ENCODE measurements at places on chromosomes 11 and 22.

DNA sequence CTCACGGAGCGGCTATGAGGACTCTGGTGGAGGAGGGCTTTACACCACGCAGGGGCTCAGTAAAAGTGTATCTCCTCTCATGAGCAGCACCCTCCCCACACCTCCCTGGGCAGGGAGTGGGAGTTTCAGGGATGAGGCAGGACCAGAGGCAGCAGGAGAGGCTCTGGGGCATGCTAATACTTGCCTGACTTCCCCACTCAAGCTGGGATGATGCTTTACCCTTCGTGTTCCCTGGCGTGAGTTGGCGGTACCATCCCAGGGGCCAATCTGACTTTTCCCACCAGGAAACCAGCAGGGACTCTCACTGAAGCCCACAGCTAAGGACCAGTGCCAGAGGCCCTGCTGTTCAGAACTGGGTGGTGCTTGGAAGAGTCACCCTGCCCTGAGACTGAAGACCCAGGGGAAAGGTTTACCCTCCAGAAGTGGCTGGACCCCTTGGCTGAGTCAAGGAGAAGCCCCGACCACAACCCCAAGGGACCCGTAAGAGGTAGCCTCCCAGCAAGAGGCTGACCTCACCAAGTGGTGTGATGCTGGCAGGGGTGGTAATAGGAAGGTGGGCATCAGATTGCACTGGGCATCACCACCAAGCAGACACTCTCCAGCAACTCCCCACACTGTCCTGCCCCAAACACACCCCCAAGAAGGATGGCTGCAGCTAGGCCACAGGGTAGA, 65.6 kb downstream of the THAP12 start:
- DNase-seq, result no peak

DNA sequence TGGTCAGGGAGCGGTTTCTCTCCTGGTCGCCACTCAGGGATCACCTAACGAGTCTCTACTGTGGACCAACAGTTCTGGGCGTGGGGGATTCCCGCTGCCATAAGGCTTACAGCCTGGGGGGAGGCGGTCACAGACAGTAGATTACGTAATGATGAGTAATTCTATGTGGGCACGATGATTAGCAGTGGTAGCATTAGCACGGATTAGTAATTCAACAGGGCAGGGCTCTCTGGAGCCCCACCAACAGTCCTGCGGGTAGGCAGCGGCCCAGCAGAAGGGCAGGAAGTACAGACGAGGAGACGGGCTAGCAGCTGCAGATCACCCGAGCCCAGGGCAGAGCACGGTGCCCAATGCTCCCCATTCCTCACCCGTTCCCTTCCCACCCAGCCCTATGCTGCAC, 3.6 kb downstream of the SHISAL1 start:
- peak; percentile 88 for DNase-seq

- DNase-seq, result no peak
Observed at GRCh38 chr11:45761659-45762058, 43.3 kb upstream of the SLC35C1 start.

GRCh38 chr11:119335091-119335654, 846 bp downstream of the RNF26 start:
- DNase-seq, result no peak

DNA sequence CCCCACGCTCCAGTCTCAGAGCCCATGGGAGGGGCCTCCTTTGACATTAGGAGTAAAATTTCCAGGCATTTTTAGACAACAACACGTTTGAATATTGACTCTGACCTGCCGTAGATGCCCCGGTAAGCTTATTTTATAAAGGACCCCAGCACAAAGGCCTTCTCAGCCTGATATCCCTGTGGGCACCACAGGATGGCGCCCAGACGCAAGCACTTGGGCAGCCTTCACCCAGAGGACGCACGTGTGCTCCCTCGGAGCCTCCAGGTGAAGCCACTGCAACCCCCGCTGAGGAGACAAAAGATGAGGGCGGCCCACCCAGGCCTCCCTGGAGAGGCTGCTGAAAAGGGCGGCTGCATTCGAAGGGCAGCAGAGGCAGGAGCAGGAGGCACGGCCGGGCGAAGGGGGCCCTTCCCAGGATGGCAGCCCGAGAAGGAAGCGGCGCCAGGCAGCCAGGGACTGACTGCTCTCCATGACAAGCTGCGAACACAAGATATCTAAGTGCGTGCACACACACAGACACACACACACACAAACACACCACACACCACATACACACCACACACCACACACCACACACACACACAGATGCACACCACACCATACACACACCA, 15.2 kb upstream of the TH start:
- DNase-seq, result no peak

DNA sequence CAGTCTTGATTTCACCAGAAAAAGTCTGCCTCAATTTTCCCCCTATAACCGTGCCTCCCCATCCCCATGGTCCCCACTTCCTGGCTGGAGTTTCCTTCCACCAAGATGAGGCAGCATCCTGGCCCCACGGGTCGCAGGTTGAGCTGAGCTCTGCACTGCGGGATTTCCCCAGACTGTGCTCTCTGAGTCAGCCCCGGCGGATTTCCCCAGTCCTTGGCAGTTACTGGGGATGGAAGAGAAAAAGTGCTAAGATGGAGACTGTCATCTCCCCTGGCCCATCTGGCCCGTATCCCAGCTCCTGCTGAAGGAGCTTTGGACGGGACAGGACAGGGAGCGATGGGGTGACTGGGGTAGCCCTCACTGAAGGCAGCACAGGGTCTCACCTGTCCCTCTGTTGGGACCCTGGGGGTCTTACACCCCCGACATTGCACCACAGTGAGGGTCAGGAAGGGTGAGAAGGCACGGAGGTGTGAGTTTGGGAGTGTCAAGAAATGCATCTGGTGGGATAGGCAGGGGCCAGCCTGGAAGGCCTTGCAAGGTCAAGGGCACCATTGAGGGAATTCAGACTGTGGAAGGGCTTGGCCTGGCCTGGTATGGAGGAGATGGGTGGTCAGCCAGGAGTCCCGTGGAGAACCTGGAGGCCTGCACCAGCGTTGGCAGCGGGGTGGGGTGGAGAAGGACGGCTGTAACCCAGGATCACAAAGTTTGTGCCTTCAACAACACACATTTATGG, 36.5 kb downstream of the NADSYN1 start:
- no peak for DNase-seq

DNA sequence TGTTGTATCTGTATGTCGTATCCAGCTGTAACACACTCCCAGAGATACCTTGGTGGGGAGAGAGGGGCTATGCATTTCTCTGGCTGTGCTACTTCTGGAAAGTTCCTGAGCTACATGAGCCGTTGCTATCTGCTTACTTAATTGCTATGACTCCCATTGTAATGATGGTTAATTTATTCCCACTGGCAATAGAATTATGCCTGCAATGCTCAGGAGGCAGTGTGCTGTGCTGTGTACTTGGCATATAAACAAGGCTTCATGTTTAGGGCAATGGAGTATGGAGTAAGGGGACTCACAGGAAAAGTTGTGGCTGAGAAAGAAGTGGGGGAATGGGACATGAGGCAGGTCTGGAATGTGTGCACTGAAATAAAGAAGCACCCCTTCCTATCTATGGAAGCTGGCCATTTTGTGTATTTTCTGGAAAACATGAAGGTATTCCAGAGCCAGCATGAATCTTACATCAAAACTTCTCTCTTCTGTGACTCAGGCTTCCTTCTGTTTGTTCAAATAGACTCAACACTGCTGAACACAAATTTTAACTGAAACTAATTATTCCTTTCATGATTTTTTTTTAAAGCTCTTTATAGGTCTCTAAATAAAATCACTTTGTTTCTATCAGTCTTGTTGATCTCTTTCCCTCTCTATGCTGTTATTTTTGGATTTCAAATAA, 40.6 kb downstream of the CD44 start:
- DNase-seq, result no peak

GRCh38 chr11:132357811-132358572, 987.6 kb downstream of the NTM start:
- DNase-seq, result no peak

GRCh38 chr22:36702842-36703215, 723 bp downstream of the CACNG2 start:
- no peak for DNase-seq

GRCh38 chr11:22467248-22467647, 129.1 kb downstream of the SLC17A6 start:
- DNase-seq, result no peak

- no peak for DNase-seq
Observed at GRCh38 chr11:82995754-82996398, 75.8 kb downstream of the RAB30 start.

DNA sequence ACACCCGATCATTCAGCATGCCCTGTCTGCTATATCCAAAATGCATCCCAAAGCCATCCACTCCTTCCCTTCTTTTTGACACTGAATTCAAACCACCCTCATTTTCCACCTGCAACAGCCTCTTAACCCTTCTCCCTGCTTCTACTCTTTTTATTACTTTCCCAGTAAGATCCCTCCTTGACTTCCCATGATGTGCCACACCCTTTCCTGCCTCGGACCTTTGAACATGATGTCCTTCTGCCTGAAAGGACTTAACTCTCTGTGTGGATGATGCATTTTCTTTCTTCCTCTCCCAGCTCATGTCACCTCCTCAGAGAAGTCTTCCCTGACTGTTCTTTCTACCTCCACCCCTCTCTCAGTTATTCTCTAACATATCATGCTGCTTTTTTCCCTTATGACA, 36.5 kb downstream of the HTR3A start:
- no peak for DNase-seq

DNA sequence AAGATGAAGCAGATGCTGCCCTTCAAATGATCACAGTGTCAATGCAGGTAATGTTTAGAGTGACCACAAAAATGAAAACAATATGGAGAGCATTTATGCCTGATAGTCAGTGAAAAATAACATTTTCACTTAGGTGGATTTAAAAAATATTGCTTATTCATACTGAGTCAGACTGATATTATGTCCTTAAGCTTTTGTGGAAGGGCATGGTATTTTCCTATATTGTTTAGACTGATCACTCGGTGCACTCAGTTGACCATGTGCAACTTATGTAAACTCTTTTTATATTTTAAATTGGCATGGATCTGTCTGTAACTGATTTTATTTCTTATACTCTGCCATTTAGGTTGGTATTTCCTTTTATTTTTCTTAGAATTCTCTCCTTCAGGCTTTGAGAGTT, 106.6 kb downstream of the DYNC2H1 start:
- no peak for DNase-seq

DNA sequence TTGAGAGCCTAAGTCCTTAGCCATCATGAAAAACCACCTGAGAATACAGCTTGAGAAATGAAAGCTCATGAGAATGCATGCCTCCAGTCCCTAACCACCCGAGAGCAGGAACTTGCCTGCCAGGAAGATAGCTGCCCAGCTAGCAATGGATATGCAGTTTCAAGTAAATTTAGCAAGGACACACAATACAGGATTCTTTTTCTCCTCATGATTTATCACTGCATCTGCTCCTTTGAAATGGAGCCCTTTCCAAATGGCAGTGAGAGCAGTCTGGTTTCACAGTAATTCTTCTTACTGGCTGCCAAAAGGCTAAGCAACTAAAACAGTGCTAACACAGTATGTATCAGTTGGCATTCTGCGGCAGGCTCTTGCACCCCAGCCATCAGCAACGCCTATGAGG, 109.9 kb downstream of the MICAL3 start:
- DNase-seq, result no peak
